Stimulated activated CD4-positive, alpha-beta T cell treated with anti-CD3 and anti-CD28 coated beads, Interleukin-12 subunit alpha, Interleukin-12 subunit beta, amount 100 ng/mL, for 24 hours (primary cell): ENCODE measurements at places on chromosomes 2 and 18.

GRCh38 chr18:58392324-58393000 lies 236.4 kb downstream of the ALPK2 start:
- DNase-seq = no peak

- DNase-seq = no peak
Observed at GRCh38 chr2:131145040-131145439, 39.9 kb downstream of the PLEKHB2 start.

GRCh38 chr18:48609820-48610815 lies 71.3 kb downstream of the CTIF start:
- DNase-seq = no peak

- no peak for DNase-seq
Observed at GRCh38 chr18:49142216-49142615, 191.5 kb upstream of the SMAD7 start.

- no peak for DNase-seq
Observed at GRCh38 chr2:59936048-59936447, 617.4 kb downstream of the BCL11A start.

GRCh38 chr2:224594840-224595239 lies 9.7 kb upstream of the CUL3 start:
- no peak for DNase-seq

- DNase-seq = no peak
Observed at GRCh38 chr2:153028626-153029025, 310.2 kb downstream of the ARL6IP6 start.

GRCh38 chr2:194363878-194364277 lies 1293.1 kb upstream of the SLC39A10 start:
- DNase-seq = no peak

- no peak for DNase-seq
Observed at GRCh38 chr18:52459890-52460289, 119.9 kb downstream of the DCC start.

- DNase-seq = peak; percentile 38
Observed at GRCh38 chr2:70087702-70088597, 673 bp downstream of the PCBP1 start.
